ENCODE measurements at places on chromosomes 16 and 17.

- DNase-seq, result no peak
Measured at GRCh38 chr17:49845321-49845720, 2.5 kb downstream of the TAC4 start.

- no peak for DNase-seq
Measured at GRCh38 chr17:6940186-6940649, 55.6 kb upstream of the ALOX12 start.

DNA sequence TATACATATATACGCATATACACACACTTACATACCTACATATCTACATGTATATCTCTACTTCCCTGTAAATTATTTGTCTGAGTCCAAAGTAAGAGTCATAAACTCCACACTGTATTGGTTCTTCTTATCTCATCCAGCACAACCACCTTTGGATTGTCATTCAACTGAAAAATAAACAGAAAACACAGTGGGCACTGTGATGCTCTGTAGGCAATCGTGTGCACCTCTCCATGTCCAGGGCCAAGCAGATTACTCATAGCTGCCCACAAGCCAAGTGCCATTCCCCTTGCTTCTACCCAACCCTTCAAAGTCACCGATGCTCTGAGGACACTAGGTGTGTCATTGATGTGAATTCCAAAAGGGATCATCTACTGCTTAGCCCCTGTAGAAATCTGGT lies 12.9 kb upstream of the TEKT3 start:
- no peak for DNase-seq

GRCh38 chr17:44795421-44795820 lies 34.7 kb downstream of the GJC1 start:
- DNase-seq, result no peak

GRCh38 chr16:29915590-29916247 lies 10.3 kb downstream of the KCTD13 start:
- DNase-seq, result no peak

DNA sequence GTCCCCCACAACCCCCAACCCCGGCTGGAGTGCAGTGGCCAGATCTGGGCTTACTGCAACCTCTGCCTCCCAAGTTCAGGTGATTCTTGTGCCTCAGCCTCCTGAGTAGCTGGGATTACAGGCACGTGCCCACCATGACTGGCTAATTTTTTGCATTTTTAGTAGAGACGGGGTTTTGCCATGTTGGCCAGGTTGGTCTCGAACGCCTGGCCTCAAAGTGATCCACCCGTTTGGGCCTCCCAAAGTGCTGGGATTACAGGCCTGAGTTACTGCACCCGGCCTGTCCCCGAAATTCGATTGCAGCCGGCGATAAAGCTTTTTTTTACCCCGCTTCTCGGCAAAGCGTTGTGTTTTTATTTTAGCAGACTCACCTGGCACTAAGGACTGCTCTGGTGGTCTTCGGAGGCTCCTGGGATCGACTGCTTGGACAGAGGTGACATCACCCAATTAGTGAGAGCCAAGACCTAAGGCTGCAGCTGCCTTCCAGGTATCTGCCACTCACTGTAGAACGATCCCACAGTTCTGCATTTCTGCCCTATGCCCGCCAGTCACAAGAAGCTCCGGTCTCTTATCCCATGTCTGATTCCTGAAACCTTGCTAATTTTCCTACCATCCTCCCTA lies 82.2 kb upstream of the ARL4D start:
- no peak for DNase-seq

- peak; percentile 56 for DNase-seq
Measured at GRCh38 chr16:1493746-1494094, 560 bp downstream of the TELO2 start.

DNA sequence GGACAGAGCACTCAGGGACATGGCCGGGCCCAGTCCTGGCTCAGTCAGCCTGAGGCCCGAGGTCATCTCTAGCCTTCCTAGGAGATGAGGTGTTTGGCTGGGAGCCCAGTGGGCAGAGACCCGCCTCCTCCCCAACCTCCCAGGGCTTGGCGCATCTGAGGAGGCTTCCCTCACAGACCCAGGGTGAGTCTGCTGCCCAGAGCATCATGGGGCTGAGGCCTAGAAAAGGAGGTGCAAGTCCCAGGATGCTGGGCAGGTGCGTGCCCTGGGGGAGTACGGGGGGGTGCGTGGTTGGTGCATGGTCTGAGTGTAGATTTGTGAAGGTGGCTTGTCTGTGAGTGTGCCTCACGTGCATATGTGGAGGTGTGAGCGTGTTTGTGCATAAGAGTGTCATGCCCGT lies 4.7 kb downstream of the PDE6G start:
- peak; percentile 15 for DNase-seq

DNA sequence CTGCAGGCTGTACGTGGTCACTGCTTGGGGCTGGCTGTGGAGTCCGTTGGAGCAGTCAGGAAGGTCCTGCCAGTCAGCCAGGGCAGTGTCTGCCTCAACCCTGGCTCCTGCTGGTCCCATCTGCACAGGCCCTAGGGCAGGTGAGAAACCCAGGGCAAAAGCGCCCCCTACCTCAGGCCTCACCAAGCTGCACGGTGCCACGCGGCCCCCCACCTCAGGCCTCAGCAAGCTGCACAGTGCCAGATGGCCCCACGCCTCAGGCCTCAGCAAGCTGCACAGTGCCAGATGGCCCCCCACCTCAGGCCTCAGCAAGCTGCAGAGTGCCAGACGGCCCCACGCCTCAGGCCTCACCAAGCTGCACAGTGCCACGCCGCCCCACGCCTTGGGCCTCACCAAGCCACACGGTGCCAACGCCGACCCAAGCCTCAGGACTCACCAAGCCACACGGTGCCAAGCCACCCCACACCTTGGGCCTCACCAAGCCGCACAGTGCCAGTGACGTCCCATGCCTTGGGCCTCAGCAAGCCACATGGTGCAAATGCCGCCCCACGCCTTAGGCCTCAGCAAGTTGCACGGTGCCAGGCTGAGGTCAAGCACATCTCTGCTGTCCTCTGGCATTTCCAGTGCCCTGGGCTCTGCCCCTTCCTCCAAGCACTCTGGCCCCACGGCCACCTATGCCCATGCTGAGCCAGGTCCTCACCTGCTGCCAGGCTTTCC lies 5.5 kb downstream of the TMEM204 start:
- no peak for DNase-seq
